ENCODE measurements at places on chromosomes 16 and 17. TPM values are rescaled to one million over a fixed set of nuclear protein-coding genes. Genes with fewer than 3 reads are reported as not detected.

DNA sequence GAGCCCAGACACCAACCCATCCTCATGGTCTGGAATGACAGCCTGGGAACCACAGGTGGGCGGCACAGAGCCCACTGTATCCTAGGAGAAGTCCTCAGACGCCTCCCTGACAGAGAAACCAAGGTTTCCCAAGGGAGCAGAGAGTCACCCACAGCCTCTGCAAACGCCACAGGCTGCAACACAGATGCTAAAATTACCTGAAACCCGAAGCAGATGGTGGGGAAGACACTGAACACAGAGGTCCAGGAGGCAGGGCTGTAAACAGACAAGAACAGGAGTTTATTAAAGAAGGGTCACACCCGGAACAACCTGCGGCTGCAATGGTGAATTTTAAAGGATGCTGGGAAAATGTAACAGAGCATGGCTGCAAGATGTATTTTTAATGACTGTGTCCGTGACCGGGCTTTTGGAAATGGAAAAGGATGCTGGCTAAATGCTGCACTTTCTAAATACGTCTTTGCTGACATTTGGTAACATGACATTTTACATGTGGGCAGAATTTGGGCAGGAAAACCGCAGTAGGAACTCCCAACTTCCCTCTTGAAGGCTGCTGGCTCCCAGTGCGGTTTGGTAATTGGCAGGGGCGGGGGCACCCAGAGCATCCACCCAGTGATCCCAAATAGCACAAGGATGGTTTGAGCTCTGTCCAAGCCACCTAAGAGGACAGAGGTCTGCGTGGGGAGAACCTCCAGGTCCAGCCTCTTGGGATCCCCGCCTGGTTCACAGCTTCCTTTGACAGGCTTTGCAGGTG lies 13.1 kb downstream of the SLC38A8 start:
- DNase-seq = no peak
- no peaks in the 10 kb centered on the region for H3K36me3 ChIP-seq
- H3K4me1 ChIP-seq = peaks cover 7% of the 10 kb centered on the region
- H3K27ac ChIP-seq = no peak overlapping the region
- no peak overlapping the region for H3K4me3 ChIP-seq
- H3K27me3 ChIP-seq = peaks cover 9% of the 10 kb centered on the region

- H3K27ac ChIP-seq = no peak overlapping the region
- no peak overlapping the region for H3K4me3 ChIP-seq
- peaks cover 11% of the 10 kb centered on the region for H3K27me3 ChIP-seq
These were observed 22.8 kb downstream of the ENGASE start for GRCh38 chr17:79097226-79098055.

- peak overlapping the region; percentile 86 for H3K4me3 ChIP-seq
- no peaks in the 10 kb centered on the region for H3K36me3 ChIP-seq
- peak; percentile 57 for DNase-seq
- H3K4me1 ChIP-seq = peaks cover 38% of the 10 kb centered on the region
These were observed 2.3 kb upstream of the ARMC5 start for GRCh38 chr16:31456988-31457360.

DNA sequence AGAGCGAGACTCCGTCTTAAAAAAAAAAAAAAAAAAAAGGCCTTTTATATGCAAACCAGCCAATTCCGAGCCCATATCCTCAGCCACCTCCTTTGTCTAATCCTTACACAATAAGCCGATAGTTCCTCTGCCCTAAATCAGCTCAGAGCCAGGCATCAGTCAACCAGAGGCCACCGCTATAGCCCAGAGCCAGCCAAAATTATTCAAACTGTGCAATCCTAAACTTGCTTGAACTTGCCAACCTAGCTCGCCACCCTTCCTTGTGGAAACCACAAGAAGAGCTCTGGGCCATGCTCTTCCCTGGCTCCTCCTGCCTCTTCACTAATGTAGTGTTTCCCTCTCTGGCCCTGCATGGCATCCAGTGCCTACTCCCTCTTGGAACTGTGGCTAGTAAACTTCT lies 17.7 kb downstream of the ITGAL start:
- peaks cover 44% of the 10 kb centered on the region for H3K4me1 ChIP-seq
- no peak for DNase-seq
- H3K4me3 ChIP-seq = no peak overlapping the region
- H3K27me3 ChIP-seq = no peaks in the 10 kb centered on the region
- H3K36me3 ChIP-seq = peaks cover 28% of the 10 kb centered on the region
- H3K27ac ChIP-seq = peak overlapping the region; percentile 47

EPX gene
- not detected for total RNA-seq

SMIM5 gene
- total RNA-seq = 0.36 TPM

All from natural killer cell treated with Interleukin-12 subunit alpha and Interleukin-12 subunit beta and Interleukin-15 and Interleukin-18, amount 100 ng/mL, for 72 hours (primary cell).